ENCODE measurements at places on chromosomes 6 and 20.
A peak's percentile ranks its signal among the peaks of the same experiment; 100 is the strongest.

- no peak for DNase-seq
Observed at GRCh38 chr6:159730332-159730676, 3.0 kb downstream of the WTAP start.

GRCh38 chr6:62286470-62286843, 432 bp upstream of the KHDRBS2 start:
- DNase-seq = no peak

DNA sequence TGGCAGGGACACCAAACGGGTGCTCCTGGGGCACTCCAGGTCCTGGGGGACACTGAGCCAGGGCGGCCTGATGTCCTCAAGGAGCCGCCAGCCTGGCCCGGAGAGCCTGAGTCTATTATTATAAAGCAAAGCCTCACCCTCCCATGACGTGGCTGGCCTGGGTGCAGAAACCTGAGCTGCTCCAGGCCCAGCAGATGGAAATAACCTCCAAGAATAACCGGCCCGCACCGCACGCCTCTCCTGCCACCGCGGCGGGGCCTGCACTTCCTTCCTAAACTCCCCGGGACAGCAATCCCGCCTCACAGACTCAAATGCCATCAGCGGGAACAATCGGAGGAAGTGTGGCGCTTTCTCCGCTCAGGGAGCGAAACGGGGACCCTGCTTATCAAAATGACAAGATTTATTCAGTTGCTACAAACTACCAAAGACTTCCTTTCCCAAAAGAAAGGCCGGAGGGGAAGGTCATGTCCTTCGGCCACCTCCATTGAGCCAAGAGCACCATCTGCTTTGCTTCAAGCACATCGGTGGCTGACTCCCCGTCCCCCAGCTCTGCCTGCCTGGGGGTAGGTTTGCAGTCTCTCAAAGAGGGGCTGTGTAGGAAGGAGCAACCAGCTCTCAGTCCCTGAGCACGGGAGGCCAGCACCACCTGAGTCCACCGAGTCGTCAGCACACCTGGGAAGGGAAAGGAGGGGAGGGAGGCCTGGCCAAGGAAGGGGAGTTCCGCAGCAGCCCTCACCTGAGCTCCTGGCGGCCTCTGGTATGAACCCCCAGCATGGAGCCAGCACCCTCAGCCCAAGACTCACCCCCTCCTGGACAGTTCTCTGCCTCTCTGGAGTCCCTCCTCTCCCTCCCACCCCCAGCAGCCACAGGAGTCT, 78.6 kb upstream of the QKI start:
- DNase-seq = no peak

- DNase-seq = no peak
Observed at GRCh38 chr6:15864038-15864707, 201.3 kb upstream of the DTNBP1 start.

- no peak for DNase-seq
Observed at GRCh38 chr6:130167655-130168054, 55.1 kb downstream of the SAMD3 start.

DNA sequence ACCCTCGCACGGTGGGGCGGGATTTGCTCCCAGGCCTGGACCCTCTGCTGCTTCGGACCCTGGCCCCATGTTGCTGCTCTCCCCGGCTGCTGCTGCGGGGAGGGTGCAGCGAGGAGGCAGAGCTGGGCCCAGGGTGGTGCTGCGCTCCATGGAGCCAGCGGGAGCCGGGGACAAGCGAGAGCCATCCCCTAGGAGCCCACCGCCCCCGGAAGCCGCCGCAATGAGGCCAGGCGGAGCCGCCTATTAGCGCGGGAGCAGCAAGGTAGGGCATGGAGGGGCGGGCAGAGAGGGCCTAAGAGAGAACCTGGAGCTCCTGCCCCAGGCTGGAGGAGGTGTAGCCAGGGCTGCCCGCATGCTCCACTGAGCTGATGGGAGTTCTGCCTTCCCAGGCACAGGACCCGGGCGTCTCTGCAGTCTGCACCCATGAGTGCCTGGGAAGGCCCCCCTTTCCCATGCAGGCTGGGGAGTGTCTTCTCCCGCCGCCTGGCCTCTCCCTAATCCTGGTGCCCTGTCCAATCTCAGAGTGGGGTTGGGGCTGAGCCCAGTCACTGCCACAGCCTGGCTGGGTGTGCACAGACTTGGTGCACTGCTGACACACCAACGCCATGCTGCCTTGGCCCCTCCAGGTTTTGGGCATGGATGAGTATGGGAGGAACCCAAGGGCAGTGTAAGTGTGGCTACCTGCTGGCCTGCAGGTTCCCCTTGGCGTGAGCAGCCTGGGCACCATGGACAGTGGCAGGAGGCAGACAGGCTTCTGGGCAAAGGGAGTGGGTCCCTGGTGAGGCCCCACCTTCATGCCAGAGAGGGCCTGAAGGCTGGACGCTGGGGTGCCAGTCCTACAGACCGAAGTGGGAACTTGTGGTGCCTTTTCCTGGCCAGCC, 360.6 kb upstream of the MAP3K7 start:
- DNase-seq = no peak

DNA sequence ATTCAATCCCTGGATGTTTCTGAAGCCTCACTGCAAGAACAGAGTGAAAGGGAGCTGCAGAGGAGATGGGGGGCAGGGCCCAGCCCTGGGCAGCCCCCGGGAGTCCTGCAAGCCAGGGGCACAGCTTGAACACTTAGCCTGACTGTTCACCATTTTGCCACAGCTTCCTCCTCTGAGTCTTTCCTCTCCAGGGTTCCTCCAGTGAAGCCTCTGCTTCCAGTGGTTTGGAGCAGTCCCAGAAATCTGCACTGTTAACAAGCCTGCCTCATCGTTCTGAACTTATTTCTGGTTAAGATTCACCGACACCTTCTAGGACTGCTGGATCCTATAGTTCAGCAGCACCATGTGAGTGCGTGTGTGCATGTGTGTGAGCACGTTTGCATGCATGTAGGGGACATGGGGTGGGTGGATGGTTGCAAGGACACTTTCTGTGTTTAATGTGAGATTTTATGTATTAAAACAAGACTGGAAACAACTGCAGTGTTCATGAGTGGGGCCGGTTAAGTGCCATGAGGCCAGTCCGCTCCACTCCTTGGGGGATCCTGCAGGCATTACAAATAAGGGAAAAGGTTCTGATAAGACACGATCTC, 24.6 kb downstream of the CEBPB start:
- DNase-seq = no peak

DNA sequence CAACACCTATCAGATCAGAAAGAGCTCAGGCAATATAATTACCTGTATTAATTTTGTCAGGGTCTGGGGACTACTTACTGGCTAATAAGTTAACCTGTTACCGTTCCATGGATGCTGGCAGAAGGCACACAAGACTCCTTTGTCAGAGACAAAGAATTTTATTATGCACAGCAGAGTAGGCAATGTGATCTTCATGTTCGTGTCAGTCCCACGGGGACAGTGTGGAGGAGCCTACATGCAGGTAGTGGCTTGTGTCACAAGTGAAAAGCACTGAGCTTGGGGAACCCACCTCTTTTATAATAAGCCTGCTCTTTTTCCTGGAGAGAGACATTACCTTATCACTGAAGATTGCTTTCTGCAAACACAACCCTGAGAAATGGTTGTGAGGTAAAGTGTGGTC, 96.9 kb downstream of the CD164 start:
- DNase-seq = no peak

DNA sequence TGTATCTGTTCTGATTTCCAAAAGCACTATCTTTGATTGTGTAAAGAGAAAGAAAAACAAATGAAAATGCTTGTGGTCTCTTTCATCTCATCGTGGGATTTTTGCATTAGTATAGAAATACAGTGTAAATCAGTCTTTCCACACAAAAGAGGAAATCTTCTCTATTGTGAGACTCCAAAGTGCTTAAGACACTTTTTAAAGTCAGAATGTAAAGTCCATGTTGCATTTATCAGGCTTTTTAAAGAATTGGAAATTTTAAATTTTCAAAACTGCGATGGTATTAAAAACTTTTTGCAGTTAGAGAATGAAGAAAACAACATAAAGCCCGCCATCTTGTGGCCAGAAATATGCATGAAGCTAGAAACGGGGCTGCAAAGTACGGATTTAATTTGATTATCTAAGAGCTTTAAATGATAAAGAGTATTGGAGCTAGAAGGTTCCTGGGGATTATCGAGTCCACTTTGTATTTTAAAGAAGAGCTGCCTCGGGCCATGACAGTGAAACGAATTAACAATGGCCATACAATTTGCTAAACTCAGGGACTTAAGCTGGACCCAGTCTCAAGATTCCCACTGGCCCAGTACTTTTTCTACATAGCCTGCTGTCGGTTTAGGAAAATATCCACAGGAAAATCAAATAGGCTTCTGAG, 339.6 kb downstream of the ARHGAP18 start:
- DNase-seq = no peak

DNA sequence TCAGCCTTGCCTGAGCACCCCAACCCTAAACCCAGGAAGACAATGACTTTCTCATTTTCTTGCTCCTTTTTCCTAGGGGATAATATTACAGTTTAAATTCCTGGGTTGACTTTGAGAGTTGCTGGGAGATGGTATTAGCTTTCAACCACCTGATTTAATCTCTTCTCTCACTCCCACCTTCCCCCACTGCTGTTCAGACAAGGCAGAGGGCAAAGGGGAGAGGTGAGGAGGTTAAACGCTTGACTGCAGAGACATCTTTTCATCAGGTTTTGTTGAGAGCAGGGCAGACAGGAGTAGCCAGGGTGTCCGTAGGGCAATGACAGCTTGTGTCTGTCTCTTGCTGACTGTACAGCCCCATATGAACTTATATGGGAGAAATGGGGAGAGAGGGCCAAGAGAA, 811.2 kb downstream of the MAFB start:
- no peak for DNase-seq

DNA sequence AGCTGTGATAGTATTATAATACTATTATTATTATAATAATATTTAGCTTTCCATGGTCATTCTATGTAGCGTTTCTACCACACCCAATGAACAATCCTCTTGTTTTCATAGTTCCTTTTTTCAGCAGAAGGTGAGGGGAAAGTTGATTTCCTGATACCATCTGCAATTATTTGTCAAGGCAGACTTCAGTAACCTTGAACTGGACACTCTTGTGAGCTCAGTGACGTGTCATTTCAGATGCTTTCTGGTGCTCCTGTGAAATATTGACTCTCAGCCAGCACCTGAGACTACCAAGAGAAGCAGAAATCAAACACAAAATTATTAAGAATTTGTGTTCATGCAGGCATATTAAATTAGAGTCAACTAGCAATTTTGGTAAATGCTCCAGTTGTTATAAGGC, 46.0 kb upstream of the PROKR2 start:
- DNase-seq = no peak

GRCh38 chr6:165439928-165440554, 130.6 kb upstream of the C6orf118 start:
- peak; percentile 36 for DNase-seq

GRCh38 chr6:136351518-136352110, 62.0 kb upstream of the BCLAF1 start:
- DNase-seq = no peak

DNA sequence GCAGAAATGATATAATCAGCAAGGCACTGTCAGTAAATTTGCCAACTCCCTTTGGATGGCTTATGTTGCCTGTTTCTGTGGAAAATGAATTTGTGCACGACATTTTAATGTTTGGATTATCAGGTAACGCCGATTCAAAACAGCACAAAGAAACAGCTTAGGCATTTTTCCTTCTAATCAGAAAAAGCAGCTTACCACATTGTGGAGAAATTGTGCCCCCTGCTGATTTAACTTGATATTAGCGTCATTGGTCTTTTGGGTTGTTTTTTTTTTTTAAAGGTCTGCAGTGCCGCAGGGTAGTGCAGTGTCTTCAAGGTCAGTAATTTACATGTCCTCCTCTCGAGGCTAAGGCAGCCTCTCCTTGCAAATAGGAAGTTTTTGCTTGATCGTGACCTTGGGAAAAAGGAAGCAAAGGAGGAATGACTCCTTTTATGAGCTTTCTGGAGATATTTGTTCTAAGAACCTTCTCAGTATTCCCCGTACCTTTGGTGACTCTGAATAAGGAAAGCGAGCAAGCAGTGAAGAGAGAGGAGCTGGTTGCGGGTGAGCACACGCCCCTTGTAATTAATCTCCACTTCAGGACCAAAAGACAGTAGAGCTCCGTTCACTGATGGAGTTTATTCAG, 79.1 kb downstream of the ELOVL4 start:
- peak; percentile 18 for DNase-seq

- peak; percentile 90 for DNase-seq
Observed at GRCh38 chr6:150857062-150857944, 8.2 kb upstream of the MTHFD1L start.

DNA sequence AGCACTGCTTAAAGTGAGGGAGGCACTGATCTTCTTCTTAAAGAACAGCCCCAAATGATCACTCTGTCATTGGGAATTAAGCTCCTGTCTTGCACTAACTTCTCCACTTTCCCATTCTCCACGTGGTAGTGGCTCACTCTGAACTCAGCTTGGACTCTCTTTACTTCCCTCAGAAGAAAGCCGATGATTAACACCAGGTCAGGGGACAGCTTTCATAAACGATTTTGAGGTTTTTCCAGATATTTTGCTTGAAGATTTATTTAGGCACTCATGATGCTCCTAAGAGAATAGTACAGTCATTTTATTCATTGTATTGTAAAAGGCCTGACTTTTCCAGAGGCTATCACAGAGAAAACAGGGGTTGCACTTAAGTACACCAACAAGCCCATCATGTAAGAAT, 81.0 kb upstream of the LTV1 start:
- DNase-seq = no peak

- DNase-seq = no peak
Observed at GRCh38 chr6:67811239-67812037, 823.6 kb upstream of the ADGRB3 start.

DNA sequence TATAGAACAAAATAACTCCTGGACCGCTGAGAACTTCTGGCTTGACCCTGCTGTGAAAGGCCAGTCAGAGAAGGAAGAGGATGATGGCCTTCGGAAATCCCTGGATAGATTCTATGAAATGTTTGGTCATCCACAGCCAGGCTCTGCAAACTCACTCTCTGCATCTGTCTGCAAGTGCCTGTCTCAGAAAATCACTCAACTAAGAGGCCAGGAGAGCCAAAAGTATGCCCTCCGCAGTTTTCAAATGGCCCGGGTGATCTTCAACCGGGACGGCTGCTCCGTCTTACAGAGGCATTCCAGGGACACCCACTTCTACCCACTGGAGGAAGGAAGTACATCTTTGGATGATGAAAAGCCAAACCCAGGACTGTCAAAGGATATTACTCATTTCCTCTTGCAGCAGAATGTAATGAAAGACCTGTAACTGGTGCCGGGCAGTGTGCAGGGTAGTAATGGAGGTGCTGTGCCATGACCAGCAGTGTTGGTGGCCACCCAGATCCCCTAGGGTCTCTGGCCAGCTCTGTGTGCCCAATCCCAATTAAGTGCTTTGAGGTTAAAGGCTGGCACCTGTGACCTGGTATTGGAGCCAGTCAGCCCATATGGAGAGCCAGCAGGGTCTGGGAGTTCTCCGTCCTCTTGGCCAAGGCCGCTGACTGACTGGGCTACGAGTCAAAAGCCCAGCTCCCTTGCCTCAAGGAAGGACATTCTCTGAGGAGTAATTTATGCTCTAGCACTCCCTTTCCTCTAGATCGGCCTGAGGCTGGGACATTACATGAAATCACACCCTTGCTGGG, 87.1 kb downstream of the TRMT6 start:
- DNase-seq = peak; percentile 45

- DNase-seq = no peak
Observed at GRCh38 chr6:1250489-1251197, 61.3 kb upstream of the FOXQ1 start.

Measured in RCC 7860 (cell line).